ENCODE measurements at places on chromosomes 7 and 10.

- no peak for DNase-seq
Measured at GRCh38 chr10:3499120-3499519, 285.9 kb downstream of the KLF6 start.

- DNase-seq, result no peak
Measured at GRCh38 chr7:32073533-32073932, 3.3 kb upstream of the PDE1C start.

GRCh38 chr7:155918720-155919390, 106.6 kb upstream of the SHH start:
- DNase-seq, result peak; percentile 88

DNA sequence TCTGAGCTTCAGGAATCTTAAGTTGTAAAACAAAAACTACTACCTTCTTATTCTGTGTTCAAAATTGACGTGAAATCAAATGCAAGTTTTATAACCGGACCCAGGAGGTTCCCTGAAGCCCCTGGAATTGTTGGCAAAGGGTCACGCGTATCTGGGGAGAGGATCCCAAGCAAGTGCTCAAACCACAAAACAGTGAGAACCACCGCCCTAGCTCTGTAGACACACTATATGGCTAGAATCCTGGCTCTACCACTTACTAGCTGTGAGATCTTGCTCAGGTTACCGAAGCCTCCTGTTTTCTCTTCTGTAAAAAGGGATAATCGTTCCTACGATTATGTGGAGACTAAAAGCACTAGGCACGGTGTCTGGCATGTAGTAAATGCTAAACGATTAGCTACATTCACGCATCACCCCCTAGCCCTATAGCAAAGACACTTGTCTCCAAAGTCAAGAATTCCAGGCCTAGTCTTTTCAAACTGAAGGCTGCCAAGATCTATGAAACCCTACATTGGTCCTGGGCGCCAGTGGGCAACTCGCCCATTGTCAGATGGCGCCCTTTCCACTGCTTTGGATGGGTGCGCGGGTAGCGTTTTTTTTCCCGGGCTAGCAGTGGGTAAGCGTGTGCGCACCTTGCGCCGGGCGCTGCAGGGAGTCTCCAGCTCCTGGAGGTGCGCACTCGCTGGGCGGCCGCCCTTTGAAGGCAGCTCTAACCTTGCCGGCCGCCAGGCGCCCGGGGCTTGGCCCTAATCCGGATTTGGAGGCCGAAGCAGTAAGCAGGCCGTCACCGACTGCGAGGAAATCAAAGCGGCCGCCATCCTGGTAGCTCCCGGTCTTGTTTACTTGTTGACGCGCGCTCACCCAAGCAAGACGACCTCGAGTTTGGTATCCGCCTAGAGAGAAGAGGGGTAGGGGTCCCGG, 11.6 kb upstream of the NKX2-3 start:
- peak; percentile 37 for DNase-seq

GRCh38 chr10:119379466-119380071, 162.9 kb downstream of the RGS10 start:
- peak; percentile 24 for DNase-seq

GRCh38 chr10:100348389-100348927, 1.4 kb downstream of the SCD start:
- no peak for DNase-seq

DNA sequence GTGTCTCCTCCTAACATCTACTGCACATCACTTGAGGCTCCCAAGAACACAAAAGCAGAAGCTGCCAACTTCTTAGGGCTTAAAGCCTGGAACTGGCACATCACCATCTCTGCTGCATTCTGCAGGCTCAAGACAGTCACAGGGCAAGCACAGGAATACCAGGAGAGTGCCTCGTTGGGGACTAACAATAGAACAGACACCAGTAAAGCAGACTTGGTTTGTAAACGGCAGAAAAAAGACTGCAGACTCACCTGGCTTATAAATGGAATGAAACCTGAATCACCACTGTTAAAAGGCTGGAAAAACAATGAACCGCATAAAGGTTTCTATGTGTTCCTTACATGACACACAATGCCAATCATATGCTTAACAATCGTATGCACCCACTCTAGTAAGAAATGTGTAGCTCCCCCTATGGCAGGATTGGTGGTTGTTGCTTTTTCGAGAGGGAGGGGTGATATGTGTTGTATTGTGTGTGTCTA, 12.8 kb downstream of the RHEB start:
- no peak for DNase-seq

DNA sequence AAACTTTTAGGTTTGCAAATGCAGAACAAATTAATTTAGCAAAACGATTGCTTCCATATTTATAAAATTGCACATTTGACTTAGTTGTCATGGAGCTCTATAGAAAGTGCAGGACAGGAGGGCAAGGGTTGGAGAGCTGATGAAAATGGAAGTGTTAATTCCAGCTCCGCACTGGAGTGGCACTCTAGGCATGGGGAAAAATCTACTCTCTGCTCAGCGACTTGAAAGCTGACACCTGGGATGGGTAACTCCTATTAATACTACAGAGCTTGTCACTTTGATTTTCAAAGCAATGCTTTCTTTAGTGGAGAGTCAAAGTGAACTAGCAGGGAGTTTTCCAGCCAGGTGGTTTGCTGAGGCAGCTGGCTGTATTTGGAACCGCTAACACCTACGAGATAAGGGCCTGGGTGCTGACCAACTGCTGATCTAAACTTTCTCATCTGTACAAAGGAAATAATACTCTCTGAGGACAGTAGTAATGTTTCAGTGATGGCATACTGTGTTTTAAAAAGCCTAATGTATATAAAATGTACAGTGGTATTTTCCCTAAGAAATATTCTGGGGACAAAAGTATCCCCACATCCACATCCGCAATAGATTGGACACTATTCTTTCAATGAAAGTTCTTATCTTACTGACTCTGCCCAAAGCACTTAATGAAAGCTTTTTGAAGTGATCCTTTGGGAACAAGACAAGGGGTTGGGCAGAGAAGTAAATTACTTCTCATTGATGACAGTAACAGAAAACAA, 444.3 kb downstream of the GPAM start:
- DNase-seq, result no peak

GRCh38 chr7:7519056-7519455, 16.6 kb downstream of the COL28A1 start:
- DNase-seq, result no peak

DNA sequence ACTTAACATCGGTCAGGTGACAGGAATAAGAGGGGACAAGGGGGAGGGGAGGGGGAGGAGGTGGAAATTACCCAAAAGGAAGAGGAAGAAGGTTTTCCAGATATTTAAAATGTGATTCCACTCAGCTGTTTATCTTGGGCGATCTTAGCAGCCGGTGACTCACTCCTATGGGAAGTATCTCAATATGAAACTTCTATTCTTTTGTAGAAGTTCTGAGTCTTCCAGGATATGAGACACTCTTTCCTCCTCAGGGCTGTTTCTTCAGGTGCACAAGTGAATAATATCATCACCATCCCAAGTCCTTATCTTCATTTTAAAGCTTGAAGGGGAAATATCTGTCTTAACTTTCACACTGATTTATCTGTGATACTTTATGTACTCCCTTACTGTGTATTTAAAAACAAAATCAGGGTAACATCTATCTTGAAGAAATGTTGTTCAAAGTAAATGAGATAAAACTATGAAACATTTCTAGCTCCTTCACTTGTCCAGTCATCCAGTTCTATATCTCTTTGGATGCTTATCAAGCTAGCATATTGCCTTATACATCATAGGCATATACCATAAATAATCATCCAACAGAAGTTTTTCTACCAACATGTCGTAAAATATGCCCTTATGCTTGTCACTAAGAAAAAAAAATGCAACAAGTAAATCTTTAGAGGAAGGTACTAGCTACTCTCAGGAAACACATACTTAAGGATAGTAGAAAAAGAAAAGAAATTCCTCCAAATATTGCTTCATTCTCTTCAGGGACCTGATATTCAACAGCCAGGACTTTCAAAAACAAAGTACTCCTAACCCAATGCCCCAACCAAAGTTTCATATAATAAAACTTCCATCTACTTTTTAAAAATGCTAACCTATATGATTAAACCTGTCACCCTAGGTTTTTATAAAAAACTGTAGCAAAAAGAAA, 13.7 kb downstream of the DOCK4 start:
- no peak for DNase-seq

- no peak for DNase-seq
Measured at GRCh38 chr10:3822541-3823330, 37.7 kb upstream of the KLF6 start.

DNA sequence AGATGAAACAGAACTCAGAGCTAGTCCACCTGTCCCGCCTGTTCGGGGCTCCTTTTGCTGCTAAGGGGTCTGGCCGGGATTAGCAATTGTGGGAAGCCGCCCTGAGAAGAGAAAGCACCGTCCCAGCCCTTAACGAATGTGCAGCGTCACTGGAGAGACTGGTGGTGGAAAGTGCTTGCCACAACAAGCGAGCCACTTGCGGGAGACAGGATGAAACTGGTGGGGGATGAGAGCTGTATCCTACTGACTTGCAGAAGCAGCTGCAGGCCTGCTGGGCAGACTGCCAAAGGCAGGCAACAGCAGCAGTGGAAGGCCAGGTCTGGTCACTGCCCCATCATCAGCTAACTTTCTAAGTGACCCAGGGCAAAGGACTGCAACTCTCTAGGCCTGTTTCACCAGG, 95.4 kb downstream of the FAM53B start:
- DNase-seq, result no peak

GRCh38 chr7:81367326-81367931, 402.4 kb downstream of the HGF start:
- no peak for DNase-seq

- DNase-seq, result no peak
Measured at GRCh38 chr7:91519241-91520158, 255.3 kb downstream of the FZD1 start.

DNA sequence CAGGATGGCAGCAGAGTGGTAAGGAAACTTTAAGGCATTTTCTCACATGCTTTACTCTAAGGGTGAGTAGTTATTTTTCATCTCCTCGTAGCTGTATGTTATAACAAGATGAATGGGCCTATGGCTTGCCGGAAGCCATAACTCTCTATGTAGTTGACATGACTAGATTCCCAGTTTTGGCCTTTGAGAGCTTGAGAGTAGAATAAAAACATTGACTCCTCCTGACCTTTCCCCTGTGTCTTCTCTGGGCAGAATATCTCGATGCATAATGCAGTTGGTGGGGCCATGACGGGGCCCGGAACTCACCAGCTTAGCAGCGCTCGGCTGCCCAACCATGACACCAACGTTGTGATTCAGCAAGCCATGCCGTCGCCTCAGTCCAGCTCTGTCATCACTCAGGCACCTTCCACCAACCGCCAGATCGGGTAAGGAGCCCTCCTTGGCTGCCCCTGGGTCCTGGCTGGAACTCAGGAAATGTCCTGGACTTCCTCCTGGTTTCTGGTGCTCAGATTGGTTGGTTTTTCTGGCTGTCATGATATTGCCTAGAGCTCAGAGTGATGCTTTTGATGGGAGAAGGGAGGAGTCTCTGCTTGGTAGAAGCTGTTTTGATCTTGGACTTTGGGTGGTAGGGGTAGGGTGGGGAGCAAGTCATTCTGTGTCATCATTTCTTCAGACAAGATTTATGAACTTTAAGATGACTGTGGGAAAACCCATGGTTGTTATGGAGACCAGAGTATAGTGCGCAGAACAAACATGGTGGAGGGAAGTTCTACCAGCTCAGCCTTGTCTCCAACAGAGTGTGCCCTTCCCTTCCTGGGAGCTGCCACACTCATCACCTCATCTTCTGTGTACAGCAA, 158.0 kb downstream of the CREB5 start:
- DNase-seq, result no peak

Data from Caco-2 (cell line).